Activated CD8-positive, alpha-beta memory T cell treated with anti-CD3 and anti-CD28 coated beads, Interleukin-2, amount 50 U/mL, for 4 hours (primary cell): ENCODE measurements at places on chromosomes 2 and 18.

DNA sequence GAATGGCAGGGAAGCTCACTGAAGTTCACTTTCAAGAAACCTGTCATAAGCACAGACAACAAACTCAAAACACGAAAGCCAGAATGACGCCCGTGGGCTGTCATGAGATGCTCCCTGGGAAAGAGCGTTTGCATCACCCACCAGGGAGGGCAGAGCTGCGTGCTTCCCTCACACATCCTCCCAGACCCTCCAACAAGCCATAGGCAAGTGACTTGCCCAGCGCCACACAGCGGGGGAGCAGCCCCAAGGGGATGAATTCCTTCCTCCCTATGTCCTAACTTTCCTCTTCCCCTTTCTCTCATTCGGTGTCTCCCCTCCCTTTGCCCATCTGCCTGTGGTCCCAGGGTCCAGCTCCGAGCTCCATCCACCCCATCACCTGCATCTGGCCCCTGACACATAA is 10.7 kb downstream of the BIN1 start:
- DNase-seq = no peak

GRCh38 chr2:241858206-241859016 is at the start of gene PDCD1:
PDCD1 (minus strand) TSS chr2:241858894; CDS start chr2:241858838, 56 bp downstream.
- peak; percentile 77 for DNase-seq

- no peak for DNase-seq
These were observed 105.0 kb downstream of the ACKR3 start for GRCh38 chr2:236674646-236675045.

DNA sequence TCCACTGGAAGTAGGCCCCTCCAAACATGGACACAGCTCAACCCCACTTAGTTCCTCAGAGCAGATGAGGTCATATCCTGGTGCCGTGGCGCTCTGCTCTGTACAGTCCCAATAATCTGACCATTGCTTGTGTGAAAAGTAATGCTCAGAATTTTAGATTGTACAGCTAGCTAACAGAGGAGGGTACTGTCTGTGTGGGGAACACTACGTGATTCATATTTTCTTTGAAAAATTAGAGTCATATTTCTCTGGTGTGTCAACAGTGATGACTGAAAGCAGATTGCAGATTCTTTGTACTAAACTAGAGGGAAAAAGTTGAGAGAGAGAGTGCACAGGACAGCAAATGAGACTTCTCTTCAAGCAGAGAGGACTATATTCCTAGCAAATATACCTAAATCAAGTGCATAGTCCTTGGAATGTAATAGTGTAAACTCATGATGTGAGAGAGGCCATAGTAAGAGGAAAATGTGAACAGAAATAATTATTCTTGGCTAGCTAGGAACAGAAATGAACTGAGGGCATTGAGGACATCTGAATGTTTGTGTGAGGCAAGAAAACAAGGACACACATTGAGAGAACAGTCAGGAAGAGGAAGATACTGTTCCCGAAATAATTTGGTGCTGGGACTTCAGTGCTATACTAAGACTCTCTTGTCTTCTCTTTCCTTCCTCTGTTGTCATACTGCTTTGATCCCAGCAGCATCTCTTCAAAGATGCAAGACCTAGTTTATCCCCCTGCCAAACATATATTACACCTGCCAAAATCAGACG is 157.0 kb upstream of the RND3 start:
- DNase-seq = no peak

DNA sequence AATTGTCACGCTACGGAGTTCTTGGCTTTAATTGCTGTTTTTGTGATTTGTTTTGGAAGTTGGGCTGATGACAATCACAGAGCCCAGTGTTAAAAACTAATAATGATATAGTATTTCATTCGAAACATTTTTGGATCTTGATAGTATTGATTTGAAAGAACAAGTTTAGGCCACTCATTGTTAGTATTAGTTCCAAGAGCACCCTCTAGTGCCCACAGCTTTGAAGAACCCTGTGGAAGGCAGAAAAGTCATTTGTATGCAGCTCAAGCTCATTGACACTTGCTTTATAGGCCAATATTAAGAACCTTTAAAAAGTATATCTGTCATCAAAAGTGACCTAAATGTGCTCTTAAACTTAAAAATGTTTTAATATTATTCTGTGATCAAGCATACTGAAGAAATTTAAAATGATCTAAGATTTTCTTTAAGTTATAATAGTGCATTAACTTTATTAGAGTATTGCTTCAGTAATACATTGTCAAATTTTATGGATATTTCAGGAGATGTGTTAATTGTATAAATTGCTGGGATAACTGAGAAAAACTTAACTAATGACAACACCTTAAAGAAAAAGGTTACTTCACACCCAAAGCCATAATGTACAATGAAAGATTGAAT is 191.0 kb downstream of the GRB14 start:
- DNase-seq = no peak

DNA sequence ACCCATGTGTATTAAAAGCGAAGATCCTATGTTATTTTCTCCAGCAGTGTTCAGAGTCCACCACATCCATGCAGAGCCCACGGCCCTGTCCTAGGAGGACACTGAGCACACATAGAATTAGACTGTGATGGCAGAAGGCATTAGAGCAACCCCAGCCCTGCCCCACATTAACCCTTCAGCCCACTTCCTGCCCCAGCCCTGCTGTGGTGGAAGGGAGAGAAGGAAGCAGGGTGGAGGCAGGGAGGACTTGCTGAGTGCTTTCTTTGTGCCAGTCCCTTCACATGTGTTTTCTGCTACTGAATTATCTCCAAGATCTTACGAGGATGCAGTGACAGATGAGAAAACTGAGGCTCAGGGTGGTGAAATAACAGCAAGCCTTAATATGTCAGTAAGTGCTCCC is 339.0 kb downstream of the SMAD2 start:
- no peak for DNase-seq

DNA sequence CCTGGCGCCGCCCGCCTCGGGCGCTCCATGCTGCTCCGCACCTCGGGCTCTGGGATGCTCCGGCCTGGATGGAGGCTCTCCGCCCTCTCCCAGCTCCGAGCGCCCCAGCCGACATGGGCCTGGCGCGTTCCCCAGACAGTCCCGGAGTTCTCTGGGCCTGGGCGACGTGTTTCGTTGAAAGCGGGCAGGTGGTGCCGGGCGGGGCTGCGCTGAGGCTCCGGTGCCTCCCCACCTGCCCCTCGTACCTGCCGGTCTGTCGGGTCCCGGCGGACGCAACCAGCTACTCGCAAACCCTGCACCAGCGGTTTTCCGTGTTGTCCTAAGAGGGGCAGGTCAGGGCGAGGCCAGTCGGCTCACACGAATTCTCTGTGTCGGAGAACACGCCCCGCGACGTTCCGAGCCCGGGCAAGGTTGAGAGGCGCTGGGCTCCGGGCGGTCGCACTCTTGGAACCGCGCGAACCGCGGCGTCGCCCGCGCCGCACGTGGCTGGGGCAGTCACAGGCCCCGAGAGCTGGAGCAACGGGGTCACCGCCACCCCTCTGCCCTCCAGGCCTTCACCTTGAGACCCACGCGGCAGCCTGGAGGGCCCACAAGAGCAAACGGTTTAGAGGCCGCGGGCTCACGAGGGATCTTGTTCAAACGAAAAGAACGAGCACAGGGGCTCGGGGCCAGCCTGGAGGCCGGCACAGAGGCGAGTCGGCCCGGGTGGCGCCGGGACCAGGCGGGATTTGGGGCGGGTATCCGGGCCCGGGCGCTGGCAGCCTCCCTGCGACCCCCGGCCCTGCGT is 4.2 kb upstream of the SIX2 start:
- no peak for DNase-seq

GRCh38 chr2:229254206-229254605 is 16.9 kb downstream of the PID1 start:
- no peak for DNase-seq

DNA sequence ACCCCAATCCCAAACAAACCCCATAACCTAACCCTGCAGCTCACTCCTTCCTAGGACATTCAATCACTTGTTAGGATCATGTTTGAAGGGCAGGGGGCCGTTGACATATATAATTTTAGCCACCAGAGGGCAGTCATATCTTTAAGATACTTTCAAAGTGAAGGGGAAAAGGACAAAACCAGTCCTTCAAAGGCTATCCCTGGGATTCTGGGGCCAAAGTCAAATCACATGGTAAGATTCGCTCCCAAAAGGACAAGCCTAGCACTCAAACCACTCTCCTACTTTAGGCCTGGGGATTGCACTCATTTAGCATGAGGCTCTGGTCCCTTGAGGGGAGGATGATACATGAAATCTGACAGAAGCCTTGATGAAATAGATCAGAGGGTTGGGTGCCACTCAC is 44.6 kb downstream of the HAUS1 start:
- peak; percentile 47 for DNase-seq

DNA sequence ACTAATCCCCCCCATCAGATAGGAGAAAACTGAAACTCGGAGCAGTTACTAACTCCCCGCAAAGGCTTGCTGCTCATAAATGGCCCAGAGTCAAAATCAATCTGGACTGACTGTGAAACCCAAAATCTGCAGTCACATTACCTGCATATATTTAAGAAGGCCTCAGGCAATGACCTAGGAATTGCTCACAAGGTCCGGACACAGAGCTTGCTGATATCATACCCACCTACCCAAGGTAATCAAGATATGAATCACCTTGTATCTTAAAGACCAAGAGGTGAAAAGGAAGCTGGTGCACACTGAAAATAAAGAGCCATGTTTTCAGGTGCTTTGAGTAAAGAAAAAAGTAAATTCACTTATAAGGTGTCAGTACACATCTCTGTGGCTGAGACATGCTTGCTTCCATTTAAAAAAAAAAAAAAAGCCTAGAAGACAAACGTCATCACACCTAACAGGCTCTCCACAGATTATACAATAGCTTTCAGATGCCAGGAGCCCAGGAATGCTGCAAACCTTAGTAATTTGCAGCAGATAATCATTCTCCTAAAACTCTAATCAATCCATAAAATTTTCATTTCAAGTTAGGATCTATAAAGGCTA is 195.4 kb downstream of the ZEB2 start:
- no peak for DNase-seq

DNA sequence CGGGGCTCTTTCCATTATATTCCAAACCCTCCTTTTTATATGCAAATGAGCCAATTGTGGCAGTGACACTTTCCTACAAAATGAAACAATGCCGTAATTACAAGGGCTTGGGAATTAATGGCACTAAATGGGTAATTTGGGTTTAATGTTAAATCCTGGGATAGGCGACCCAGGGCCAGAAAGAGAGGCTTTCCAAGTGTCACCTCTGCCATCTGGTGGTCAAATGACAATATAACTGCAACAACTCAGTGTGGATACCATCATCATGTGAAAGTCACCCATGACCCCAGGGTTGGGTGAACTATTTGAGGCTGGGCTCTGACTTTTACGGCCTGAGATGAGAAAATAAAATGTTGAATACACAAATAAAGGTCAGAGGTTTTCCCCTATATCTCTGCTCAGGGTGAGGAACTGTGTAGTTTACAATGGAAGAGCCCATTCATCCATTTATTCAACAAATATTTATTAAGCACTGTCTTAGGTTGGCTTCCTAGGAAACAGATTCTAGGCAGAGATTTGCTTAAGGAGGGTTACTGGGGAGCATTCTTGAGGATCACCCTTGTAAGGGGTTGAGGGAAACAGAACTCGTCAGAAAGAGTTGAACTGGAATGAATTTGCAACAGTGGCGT is 13.6 kb upstream of the THADA start:
- no peak for DNase-seq

GRCh38 chr2:201630577-201630976 is 12.7 kb downstream of the TMEM237 start:
- no peak for DNase-seq

GRCh38 chr18:54606835-54607212 is 15.8 kb downstream of the DYNAP start:
- no peak for DNase-seq

DNA sequence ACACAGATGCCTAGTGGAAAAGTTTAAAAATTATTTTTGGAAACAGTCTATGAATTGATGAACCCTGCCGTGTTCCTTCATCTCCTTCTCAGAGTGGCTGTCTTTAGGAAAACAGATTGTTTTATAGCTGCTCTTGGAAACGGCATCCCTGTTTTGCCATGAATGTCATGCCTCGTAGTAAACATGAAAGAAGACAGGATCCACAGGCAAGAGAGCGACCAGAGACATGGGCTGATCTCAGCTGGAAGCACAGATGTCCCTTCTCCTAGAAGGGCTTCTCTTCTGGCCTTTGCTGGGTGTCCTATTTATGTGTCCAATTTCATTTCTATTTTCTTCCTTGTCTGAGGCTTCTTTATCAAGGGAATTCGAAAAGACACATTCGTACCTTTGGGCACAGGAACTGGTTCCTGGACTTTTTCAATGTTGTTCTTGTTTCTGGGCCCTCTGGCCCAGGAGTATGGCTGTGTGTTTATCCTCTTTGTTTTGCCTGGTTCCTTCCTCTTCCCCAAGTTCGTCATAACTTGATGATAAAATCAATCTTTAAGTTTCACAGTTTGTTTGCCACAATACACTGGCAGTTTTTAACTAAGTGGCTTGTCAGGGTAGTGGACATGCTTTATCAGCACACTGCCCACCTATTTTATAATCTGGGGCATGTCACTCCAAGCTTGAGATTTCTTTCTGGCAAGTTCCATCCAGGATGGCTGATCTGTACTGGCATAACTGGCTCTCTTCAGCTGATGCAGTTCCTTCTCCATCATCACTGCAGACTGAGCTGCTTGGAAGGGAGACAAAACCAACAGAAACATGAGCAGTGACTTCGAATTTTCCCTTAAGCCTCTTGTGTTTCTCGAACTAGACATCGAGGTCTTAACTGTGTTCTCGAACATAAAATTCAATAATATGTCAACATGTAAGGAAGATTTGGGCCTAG is 63.2 kb upstream of the MGAT4A start:
- DNase-seq = no peak

- DNase-seq = no peak
These were observed 28.0 kb downstream of the MRO start for GRCh38 chr18:50791599-50792438.

GRCh38 chr2:217983276-217984233 is 19.2 kb downstream of the TNS1 start:
- no peak for DNase-seq

- DNase-seq = no peak
These were observed 220.1 kb downstream of the FBXO15 start for GRCh38 chr18:73927496-73927895.

GRCh38 chr2:136253288-136254004 is 135.5 kb upstream of the CXCR4 start:
- no peak for DNase-seq

DNA sequence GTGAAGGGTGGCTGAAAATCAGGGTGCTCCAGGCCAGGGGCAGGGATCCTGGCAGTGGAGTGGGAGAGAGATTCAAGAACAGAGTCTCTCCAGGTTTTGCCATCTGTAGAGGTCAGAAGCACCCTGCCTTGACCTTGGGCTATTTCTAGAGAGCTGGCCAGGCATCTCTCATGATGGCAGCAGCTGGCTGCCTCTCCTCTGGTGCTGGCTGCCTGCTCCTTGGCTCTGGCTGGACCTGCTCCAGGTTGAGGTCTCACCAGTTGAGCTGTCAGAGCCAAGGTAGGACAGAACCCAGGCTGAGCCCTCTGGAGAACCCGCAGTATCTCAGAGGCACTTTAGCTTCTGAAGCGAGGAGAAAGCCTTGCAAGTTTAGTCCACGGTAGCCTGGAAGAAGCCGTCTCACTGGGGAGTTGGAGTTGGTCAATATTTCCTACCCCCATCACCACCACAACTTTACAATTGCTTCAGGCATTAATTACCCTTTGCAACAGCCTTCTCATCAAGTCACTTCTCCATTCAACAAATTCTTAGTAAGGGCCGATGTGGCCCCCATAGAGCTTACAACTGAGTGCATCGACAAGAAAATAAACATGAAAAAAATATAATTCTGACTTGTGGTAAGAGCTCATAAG is 25.6 kb downstream of the GNLY start:
- DNase-seq = no peak

GRCh38 chr2:21599417-21599816 is 475.6 kb downstream of the TDRD15 start:
- no peak for DNase-seq
